ENCODE measurements at places on chromosomes 4 and X.

DNA sequence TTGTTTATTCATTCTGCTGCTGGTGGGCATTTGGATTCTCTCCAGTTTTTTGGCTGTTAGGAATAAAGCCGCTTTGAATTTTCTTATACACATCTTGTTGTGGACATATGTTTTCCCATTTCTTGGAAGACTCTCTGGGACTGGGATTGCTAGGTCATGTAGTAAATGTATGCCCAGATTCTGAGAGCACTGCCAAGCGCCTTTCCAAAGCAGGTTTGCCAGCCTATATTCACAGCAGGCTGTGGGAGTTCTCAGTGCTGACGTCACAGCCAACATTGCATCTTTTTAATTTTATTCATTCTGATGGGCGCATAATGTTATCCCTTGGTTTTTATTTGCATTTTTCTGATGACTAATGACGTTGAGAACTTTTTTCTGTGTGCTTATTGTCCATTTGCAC lies 24.1 kb downstream of the TMEM271 start:
- no peak for DNase-seq

DNA sequence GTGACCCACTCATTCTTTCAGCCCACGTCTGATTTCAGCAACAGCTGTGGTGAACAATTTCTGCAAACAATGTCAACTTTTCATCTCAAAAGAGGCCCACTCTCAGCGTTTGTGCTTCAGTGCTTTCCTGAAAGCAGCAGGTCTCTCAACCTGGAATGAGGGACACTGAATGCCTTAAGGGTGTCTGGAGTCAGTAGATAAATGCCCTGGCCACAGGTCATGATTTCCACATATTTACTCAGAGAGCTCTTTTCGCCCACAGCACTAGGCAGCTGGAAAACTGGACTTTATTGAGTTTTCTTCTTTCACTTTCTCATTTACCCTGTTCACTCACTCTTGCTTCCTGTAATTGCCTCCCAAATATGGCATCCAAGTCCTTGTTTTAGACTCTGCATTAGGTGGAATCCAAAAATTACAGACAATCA lies 52.8 kb downstream of the NPFFR2 start:
- DNase-seq, result no peak

GRCh38 chrX:111759686-111760085 lies 78.7 kb downstream of the ALG13 start:
- no peak for DNase-seq

DNA sequence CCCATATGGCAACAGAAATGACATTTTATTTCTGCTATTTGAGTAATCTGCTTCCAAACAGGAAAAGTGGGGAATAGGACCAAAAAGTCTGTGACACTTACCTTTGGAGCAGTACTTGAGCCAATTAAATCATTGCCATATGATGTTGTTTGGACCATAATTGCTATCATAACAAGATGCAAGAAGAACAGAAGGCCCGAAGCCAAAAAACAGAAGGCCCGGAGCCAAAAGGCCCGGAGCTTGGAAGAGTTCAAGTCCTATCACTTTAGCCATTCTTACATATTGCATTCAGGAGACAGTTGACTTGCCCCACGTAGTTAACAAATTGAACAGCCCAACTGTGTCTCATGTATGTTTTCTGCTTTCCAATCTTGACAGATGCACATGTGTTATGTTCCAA lies 285.6 kb downstream of the ARHGAP24 start:
- no peak for DNase-seq

DNA sequence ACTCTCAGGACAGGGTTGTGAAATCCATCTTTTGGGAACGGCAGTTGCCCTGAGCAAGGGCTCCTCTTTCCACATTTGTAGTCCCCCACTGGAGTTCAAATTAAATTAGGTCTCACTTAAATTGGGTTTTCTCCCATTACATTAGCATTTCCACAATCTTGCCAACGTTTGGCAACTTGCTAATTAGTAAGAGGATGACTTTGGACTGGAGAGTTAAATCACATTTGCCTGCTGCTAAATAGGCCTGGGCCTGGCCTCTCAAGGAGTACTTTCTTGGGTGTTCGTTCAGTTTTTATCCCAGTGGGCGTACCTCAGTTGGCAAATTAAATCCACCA lies 33.8 kb downstream of the TNIP3 start:
- DNase-seq, result no peak

DNA sequence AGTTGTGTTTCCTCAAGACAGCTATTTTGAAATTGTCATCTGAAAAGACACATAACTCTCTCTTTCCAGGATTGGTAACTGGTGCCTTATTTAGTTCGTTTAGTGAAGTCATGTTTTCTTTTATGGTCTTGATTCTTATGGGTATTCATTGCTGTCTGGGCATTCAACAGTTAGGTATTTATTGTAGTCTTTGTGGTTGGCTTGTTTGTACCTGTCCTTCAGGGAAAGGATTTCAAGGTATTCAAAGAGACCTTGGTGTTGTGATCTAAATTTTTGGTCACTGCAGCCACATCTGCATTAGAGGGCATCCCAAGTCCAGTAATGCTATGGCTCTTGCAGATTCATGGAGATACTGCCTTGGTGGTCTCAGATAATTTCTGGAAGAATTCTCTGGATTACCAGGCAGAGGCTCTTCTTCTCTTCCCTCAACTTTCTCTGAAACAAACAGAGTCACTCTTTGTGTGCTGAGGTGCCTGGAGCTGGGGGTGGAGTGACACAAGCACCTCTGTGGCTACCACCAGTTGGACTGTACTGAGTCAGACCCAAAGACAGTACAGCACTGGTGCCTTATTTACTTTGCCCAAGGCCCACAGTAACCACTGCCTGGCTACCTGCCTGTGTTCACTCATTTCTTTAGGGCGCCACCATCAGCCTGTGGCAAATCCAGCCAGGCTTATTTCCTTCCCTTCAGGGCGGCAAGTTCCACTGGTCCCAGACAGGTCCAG lies 620.4 kb downstream of the KCNIP4 start:
- DNase-seq, result no peak
